Jurkat, Clone E6-1 (cell line): ENCODE measurements at places on chromosomes 11 and 22.

GRCh38 chr11:24238771-24239645 lies 257.8 kb upstream of the LUZP2 start:
- no peak for DNase-seq

DNA sequence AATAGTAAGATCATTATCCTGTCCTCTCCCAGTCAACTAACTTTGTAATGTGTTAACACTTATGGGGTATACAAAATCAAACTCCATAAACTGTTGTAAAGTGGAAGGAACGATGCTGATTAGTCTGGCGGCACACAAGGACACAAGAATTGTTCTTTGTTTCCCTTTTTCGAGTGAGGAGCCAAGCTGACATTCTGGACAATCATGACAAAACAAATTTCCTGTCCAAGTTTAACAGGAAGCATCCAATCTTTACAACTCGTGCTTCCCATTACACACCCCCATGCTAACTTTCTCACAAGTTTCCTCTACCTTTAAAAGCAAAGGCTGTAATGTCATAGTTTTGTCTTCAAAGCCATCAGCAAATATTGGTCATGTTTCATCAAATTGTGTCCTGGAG lies 20.4 kb upstream of the LDLRAD3 start:
- DNase-seq = no peak

DNA sequence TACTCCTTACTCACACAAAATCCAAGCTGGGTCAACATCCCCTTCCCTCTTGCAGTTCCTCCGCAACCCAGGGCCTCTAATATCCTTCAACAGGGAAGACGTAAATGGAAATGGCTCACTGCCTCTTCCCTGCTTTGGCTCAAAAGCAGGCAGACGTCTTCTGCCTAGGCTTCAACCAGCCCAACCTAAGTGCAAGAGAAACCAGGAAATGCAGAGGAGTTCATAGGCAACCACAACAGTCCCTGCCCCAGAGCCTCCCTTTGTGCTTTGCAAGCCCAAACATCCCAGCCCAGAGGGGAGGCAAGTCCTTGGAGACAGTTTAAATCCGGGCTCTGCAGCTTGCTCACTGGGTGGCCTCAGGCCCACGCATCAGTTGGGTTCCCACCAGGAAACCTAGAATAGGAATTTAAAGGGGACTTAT lies 33.3 kb downstream of the CD6 start:
- peak; percentile 85 for DNase-seq

DNA sequence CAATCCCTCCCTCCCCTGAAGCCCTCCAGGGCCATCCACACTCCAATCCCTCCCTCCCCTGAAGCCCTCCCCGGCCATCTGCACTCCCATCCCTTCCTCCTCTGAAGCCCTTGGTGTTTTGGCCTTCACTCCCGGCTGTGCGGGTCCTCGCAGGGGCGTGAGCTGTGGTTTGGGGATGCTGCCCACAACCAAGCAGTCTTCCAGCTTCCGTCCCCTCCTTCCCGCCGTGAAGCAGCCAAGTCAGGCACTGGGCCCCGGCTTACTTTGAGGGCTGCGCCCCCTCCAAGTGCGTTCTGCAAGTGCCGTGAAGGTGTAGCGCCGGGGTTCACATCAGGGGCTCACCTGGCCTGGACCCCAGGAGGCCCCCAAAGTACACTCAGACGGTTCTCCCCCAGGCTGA lies 335.9 kb downstream of the BRD1 start:
- no peak for DNase-seq

DNA sequence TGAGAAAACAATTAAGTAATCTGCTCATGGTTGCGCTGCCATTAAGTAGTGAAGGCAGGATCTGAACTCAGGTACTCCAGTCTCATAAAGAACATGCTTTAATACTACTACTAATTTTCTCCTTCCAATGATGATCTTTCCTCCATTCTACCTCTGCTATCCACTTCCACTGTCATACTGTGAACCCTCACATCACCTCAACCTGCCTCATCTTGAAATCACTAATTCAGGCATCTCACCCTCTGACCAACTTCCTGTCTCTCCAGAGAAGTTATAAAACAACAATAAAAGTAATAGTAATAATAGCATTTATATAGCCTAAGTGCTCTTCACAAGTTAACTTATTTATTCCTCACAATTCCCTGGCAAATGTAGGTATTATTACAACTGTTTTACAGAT lies 57.1 kb upstream of the PSMA1 start:
- no peak for DNase-seq

DNA sequence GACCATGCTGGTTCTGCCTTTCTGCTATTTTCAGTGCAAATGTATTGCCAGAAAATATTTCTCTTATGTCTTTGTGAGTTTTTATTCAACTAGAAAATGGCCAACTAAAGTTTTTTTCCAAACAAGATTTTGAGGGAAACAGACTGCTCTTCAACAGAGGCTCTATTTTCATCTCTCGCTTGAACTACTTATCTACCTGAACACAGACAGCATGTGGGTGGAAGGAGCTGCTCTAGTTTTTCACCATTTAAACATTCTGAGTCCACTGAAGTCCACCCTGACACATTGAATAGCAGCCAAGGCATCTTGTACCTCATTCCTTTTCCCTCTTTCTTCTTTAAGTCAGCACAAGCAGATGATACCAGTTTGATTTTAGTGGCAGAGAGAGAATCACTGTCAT lies 9.8 kb upstream of the OR9I1 start:
- DNase-seq = no peak

DNA sequence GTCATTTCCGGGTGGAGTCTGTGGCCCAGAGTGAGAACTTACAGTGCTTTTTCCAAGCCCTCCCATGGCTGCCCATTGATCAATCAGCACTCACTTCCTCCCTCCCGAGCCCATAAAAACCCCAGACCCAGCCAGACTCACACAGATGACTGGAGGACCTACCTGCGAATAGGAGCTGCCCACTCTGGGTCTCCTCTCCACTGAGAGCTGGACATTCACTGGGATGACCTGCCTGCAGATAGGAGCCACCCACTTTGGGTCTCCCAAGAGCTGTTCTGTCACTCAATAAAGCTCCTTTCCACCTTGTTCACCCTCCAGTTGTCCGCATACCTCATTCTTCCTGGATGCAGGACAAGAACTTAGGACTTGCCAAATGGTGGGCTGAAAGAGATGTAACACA lies 56.0 kb upstream of the B3GNT6 start:
- no peak for DNase-seq

DNA sequence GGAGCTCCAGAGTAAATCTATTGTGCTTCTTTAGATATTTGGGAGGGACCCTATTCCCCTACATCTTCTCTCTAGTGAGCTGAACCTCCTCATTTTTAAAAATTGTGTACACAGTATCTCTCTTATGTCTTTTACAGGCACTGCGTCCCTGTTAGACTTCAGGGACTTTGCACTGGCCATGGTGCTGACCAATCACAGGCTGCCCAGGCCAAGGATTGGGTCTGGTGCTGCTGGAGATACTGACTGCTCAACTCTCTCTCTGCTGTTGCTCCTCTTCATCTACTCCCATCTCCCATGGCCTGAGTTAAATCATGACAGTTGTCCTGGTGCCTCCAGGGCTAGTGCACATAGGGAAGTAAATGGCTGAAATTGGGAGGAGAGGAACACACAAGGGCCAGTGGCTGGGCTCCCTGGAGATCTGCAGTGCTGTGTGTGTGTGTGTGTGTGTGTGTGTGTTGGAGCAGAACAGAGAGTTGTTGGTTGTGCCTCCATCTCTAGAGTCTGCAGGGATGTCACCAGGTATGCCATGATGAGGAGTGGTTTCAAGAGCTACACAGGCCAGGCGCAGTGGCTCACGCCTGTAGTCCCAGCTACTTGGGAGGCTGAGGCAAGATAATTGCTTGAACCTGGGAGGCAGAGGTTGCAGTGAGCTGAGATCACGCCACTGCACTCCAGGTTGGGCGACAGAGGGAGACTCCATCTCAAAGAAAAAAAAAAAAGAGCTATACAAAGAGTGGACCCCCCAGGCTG lies 155.3 kb downstream of the ST3GAL4 start:
- no peak for DNase-seq

DNA sequence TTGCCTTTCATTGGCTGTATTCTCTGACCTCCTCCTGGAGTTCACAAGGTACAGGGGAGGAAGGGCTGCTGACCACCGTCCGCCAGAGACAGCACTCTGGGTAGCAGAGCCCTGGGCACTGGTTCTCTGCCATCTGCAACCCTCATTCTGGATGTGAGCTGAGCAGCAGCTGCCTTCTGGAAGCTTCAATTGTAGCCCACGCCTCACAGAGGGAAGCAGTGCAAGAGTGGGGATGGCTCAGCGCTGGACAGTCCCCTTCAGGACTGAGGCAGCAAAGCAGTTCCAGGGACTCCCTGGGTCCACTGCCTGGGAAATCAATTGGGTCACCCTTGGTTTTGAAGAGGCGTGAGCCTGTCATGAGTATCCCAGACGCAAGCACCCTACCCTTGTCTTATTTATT lies 346.2 kb downstream of the CADM1 start:
- no peak for DNase-seq

DNA sequence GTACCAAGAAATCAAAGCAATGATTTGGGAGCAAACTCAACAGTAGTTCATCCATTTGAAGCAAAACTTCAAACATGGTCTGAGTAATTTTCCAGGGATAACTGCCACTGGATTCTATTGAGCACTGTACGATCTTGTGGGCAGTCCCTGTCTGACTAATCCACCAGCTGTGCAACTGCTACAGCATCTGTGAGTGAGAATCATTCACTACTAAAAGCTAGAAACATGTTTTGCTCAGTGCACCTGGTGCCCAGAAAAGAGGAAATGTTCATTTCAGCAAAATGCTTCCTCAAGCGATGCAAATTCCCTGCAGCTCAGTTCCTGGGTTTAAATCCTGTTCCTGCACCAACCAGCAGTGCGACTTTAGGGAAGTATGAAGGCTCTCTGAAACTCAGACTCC lies 1077.9 kb downstream of the DLG2 start:
- DNase-seq = no peak

DNA sequence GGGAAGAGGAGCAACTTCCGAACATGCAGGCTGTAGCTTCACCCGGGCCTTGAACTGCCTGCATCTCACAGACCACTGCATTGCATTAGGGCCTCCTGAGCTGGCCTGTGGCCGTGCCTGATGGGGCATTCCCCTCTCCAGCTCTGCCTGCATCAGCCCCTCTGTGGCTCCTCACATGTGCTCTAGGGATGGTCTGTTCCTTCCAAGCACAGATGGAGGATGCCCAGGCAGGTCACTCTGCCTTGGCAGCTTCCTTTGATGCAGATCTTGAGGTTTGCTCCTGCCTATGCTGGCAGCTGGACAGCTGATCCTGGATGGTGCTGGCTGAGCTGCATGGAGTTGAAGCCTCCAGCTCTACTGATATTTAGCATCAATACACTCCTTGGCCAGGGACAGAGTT lies 28.5 kb downstream of the AMPD3 start:
- no peak for DNase-seq

DNA sequence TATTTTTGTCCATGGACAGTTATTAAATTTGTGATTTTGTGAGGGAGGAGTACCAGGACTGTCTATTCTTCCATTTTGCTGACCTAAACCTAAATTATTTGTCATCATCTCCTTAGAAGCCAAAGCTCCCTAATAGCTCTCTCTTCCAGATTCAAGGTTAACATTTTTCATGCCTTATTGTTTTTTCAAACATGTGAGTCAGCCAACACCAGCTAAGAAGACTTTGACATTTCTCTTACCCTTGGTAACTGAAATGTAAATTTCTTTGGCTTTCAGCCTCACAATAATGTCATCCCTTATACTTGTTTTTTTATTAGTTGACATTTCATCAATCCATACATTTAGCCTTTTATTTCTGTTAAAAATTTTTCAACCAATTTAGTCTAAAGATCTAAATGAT lies 19.2 kb downstream of the OR52E1 start:
- DNase-seq = no peak

- DNase-seq = no peak
These were observed 16.2 kb upstream of the ARHGAP20 start for GRCh38 chr11:110728476-110728875.

DNA sequence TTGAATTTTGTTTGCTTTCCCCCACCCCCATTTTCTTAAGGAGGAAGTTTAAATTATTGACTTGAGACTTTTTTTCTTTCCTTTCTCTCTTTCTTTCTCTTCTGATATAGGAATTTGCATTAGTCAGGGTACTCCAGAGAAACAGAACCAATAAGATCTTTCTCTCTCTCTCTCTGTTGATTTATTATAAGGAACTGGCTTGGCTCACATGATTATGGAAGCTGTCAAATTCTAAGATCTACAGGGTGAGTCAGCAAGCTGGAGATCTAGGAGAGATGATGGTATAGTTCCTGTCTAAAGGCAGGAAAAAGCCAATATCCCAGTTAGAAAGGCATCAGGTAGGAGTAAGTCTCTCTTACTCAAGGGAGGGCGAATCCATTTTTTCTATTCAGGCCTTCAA lies 64.0 kb downstream of the CCDC81 start:
- DNase-seq = no peak
